ENCODE measurements at places on chromosomes 13 and 19.

GRCh38 chr13:111066544-111066943 is 48.6 kb upstream of the ARHGEF7 start:
- no peak for DNase-seq

GRCh38 chr13:95676105-95676761 is 706 bp upstream of the DNAJC3 start:
- no peak for DNase-seq

GRCh38 chr13:51726446-51727193 is 77.3 kb downstream of the DHRS12 start:
- no peak for DNase-seq

DNA sequence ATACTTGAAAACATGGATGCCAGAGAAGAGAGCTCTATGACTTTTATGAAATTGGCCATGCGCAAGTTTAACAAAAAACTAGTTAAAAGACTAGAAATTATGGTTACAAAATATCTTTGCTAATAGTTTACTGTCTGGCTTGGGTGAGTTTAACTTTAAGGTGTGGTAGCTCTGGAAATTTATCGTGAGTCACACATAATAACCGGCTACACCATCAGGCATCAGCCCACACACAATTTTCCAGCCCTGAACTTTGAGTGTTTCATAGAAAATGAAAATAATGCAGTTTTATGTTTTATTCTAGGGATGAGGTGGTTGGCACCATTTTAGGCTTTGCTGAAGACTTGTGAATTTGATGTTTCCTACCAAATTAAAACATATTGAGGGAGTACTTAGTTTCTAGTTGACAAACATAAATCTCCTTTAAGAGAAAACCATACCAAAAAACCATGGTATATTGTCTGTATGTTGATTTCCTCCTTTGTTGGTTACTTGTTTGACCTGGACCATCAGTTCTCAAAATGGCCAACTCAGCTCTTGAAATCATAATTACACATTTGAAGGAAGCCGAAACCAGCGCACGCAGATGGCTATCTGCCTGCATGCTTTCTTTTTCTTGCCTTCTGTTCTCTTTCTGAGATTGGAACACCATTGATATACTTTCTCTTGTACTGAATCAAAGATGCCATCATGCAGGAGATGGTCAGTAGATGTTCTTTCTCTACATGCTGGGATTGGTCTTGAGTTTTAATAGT is 125.1 kb downstream of the AKAP11 start:
- no peak for DNase-seq

- no peak for DNase-seq
Measured at GRCh38 chr19:44816301-44816700, 7.4 kb downstream of the BCAM start.

DNA sequence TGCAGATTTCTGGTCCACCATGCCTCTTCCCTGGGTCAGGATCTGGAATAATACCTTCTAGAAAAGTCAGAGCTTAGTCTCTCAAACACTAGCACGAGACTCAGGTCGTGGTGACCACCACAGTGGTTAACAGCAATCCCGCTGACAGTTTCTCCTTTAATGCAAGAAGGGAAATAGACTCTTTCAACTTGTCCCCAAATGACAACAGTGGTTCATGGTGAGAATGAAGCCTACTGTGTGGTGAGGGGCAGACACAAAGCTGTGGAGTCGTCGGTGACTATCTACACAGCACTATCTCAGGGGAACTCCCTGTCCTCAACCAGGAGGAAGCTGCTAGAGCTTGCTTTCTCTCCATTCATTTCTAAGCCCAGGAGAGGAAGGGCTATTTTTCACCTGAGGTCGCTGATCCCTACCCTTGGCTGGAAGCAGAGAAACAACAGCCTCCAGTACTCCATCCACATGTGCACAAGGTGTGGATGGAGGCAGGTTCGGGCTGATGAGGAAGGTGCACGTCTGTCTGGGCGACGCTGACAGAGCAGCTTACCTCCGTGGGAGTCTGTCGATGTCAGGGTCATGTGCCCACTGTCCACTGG is 72.4 kb downstream of the STK24 start:
- DNase-seq, result no peak
